Stimulated activated CD8-positive, alpha-beta memory T cell treated with anti-CD3 and anti-CD28 coated beads, Interleukin-2, amount 100 ng/mL, for 1 hour (primary cell): ENCODE measurements at places on chromosomes 11 and 22.

DNA sequence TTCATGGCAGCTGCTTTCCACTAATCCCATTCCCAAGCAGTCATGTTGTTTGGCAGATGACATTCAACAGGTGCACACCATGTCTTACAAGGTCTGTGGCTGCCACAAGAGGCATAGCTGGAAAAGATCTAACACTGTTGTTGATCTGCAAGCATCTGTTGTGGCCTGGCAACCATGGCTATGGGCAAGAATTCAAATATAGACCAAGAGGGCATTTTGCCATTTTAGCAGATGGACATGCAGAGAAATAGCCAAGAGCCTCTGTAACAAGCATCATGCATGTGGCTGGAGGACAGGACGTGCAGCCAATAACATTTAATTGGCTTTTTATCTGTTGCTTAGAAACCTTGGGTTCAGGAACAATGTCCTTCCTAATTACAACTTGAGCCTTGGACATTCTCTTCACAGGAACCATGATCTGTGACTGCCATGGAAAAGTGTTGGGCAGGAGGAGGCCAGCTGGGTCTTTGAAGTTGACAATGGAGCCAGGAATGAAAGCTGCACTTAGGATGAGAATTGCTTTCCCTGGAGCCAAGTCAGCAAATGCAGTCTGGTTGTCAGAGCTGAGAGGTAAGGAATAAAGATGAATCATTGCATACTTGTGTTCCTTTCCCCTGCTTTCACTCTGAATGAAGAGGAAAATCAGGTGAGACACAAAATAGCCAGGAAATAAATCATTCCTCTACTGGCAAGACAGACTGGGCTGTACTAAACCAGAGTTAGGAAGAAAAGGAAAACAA, 113.6 kb upstream of the ANO5 start:
- DNase-seq, result no peak

DNA sequence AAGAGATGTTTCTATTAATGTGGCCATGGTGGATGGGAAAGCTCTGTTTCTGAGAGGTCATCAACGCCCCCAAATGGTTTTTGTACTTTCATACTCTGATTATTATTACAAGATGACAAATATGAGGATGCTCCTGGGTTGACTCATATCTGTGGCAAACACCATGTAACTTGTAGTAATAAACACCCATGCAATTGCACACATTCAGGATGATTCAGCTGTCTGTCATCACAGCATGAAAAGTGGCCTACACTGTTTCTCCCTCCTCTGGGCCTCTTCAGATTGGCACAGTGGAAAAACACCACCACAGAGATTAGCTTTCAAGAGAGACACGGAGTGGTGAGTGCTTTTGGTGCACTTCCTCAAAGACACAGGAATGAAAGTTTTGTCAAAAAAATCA, 85.4 kb downstream of the MTNR1B start:
- DNase-seq, result no peak

GRCh38 chr11:27485930-27486773, 13.6 kb upstream of the LGR4 start:
- no peak for DNase-seq

DNA sequence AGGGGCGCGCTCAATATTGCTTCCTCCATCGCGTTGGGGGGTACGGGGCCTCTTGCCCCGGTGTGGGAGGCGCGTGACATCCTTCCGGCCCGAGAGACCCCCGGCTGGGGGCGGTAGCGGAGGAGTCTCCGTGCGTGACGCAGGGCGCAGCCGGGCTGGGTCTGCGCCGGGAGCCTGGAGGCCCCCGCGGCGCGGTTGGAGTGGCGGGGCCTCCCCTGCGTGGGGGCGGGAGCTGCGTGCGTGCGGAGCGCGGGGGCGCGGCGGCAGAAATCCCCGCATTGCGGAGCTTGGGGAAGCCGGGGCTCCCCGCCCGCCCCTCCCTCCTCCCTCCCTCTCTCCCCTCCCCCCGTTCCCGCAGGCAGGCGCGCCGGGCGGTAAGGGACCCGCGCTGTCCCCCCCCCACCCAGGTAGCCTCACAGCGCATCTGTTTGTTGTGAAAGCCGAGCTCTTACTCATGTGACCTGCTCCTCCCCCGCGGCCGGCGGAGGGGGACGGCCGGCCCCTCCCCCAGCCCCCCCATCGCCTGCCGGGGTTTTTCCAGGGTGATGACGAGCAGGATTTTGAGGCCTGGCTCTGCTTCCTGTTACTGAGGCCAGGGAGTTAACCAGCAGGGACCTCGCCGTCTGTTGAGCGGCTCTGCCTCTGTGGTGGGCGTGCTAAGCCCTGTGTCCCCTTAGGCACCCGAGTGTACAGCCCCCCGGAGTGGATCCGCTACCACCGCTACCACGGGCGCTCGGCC, 1.6 kb downstream of the PIM3 start:
- peak; percentile 70 for DNase-seq

GRCh38 chr22:19079691-19080090, 42.5 kb downstream of the DGCR2 start:
- no peak for DNase-seq

DNA sequence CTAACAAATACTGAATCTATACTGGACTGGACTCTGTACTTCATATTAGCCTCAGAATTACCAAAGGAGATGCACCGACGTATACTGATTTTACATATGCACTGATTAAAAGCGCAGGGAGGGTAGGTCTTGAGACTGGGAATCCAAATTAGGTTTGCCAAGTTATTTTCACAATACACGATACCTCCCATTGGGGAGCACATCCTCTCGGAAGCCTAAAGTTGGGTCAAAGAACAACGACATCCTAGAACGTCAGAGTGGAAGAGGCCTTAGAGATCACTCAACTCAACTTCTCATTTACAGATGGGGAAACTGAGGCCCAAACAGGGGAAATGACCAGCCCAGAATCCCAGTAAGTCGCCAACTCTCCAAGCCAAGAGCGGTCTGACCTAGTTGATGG, 626 bp downstream of the DNAL4 start:
- DNase-seq, result no peak

DNA sequence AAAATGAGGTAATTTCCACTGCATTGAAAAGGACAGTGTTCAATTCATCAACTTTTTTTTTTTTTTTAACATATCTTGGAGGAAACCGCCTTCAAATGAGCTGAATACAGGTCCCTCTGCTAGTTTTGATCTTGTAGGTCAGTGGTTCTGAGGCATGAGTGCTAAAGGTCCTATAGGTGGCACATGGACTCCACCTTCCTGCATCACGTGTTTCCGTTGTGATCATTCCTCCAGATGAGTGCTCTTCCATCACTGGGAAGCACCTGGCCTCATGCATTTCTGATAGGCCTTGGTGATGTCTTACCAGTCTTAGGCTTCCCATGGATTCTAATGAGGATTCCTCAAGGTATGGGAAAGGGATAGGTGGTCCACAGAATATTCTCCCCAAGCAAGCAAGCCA, 37.8 kb downstream of the FDX1 start:
- DNase-seq, result no peak

GRCh38 chr11:85643191-85643614, 4.6 kb upstream of the TMEM126A start:
- no peak for DNase-seq

- DNase-seq, result no peak
These were observed 186.5 kb downstream of the SBF2 start for GRCh38 chr11:10107497-10107896.

- DNase-seq, result no peak
These were observed 6.7 kb upstream of the VSIG10L2 start for GRCh38 chr11:125939081-125939521.

GRCh38 chr11:4203603-4204360, 109.2 kb downstream of the RRM1 start:
- no peak for DNase-seq

DNA sequence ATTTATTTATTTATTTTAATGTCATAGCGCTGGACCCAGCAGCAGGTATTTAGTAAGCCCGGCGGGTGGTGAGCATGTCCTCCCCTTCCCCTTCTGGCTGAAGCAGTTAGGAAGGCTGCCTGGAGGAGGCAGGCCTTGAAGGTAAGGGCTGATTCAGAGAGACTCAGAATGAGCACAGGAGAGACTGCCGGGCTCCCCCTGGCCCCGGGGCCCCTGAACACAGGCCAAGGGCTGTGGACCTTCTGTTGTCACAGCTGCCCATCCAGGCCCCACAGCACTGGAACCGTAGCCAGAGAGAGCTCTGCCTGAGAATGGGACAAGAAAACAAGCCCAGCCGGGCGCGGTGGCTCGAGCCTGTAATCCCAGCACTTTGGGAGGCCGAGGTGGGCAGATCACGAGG, 52.8 kb downstream of the KCNJ4 start:
- DNase-seq, result no peak

DNA sequence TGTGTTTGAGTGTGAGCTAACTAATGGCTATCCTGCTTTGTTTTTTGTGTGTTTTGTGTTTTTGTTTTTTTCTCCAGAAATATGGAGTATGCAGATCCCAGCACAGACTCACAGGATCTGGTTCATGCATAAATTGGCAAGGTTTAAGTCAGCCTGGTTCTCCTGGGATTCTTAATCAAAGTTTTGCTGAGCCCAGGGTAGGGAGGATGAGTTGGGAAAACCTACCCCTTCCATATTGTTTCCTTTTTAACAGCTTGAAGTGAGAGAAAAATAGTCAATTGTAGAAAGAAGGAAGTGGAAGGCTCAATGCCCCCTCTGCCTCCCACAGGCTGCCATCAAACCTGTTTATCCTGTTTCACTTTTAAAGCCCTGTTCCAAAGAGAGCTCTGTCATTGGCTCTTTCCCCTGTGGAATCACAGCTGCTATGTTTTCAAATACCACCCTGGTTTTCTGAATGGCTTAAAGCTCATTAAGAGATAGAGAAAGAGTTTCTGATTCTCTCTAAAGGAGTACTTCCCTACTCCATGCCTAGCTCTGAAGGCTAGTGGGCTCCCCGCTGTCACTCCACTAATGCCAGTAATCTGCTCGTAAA, 23.4 kb upstream of the CADM1 start:
- DNase-seq, result no peak

DNA sequence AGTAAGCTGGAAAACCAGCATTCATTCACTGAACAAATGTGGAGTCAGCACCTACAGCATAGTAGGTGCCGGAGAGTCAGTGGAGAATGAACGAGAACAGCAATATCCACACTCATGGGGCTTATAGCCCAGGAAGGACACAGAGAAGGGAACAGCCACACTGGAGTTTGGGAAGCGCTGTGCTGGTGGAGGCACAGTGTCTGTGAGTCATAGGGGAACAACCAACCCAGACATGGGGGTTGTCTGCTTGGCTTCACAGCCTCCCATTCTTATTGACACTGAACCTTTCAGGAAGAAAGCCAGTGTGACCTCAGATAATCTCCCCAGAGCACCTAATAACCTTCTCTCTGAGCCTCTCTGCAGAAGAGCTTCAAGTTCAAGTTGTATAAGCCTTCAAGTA, 56.6 kb upstream of the UBASH3B start:
- no peak for DNase-seq

DNA sequence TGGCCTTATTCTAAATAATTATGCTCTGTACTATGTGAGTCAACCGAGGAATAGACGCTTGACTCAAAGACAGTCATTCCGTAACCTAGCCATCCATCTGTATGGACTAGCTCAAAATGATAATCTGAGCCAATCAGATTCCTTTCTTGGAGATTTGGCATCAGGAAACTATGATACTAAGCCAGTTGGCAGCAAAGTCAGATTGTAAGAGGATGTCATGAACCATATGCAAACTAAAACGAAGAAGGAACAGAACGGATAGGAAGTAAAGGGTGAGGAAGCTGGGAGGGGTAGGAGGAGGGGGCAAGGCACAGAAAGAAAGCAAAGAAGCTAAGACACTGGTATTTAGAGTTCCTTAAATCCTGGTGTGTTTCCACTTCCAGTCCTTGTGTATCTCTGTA, 10.7 kb upstream of the SESN3 start:
- no peak for DNase-seq

GRCh38 chr11:70824605-70825245, 426.4 kb downstream of the CTTN start:
- DNase-seq, result no peak

GRCh38 chr11:47415949-47416472, 7.6 kb downstream of the SLC39A13 start:
- no peak for DNase-seq

DNA sequence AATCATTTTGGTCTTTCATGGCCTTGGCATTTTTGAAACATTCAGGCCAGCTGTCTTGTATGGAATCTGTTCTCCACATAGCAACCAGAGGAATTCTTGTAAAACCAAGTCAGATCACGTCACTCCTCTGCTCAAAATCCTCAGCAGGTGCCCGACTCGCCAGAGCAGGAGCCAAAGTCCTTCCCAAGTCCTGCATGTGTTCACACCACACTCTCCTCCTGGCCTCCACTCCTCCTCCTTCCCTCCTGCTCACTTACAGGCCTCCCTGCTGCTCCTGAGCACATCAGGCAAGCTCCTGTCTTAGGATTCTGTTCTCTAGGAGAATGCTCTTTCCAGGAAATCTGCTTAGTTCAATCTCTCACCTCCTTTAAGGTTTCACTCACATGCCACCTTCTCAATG, 6.9 kb upstream of the PSMC3 start:
- DNase-seq, result no peak

- DNase-seq, result no peak
These were observed 98.7 kb downstream of the ABTB2 start for GRCh38 chr11:34259087-34259486.

GRCh38 chr11:102449651-102450570, 2.7 kb downstream of the TMEM123 start:
- DNase-seq, result no peak

GRCh38 chr11:67311556-67312082, 8.3 kb downstream of the SSH3 start:
- DNase-seq, result no peak

DNA sequence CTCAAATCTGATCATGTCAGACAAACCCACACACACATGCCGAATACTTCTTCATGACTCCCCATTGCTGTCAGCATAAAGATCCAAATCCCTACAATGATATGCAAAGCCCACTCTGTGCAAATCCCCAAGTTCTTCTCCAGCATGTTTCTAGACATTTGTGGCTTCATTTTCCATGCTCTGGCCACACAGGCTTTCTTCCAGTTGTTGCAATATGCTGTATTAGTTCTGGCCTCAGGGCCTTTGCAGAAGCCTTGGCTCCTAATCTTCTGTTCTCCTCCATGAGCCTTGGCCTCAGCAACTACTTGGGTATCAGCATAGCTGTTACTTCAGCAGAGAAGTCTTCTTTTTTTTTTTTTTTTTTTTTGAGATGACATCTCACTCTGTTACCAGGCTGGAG, 49.6 kb downstream of the NAV2 start:
- DNase-seq, result no peak

GRCh38 chr11:94325681-94326080, 21.3 kb downstream of the IZUMO1R start:
- DNase-seq, result peak; percentile 15

DNA sequence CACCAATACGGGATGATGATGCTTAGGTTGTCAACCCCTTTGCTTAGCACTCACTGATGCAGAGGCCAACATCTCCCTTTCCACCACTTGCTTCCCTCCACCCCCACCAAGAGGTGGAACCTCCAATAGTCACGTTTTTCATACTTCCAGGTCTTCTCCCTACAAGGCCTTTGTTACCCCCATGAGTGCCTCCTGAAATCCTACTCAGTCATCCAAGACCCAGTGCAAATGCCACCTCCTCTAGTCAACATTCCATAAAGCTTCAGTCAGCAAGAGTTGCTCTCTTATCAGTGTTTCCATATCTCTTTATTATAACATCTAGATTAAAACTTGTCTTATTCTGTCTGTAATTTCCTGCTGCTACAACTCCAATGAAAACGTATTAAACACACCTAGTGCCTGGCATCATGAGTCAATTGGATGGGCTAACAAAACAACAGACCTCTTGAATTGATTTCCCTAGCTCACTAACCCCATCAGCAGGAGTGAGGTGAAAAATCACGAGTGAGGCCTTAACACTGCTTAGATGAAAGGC, 370.7 kb upstream of the CCDC90B start:
- no peak for DNase-seq
